Neural crest cell (in vitro differentiated cells): ENCODE measurements at places on chromosomes 5 and 9.

GRCh38 chr5:143714629-143715028 is 97.3 kb upstream of the HMHB1 start:
- DNase-seq, result no peak

GRCh38 chr5:61802456-61802855 is 470.4 kb downstream of the ZSWIM6 start:
- no peak for DNase-seq

DNA sequence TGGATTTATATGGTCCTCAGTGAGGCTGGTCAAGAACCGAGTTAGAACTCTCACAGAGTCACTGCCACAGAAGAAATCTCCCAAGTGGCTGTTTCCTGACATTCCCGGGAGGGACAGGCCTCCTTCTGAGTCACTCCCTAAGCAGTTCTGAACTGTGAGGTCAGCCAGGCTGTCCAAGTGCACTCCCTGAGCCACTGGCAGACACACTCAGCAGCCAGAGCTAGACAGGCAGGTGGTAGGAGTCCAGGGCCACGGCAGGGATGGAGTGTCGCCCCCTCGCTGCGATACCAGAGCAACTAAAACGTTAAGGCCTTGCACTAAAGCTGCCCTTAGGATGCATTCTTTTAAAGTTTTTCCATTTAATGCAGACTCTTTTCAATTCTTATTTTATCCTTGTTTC is 3.4 kb downstream of the IL4 start:
- DNase-seq, result no peak

DNA sequence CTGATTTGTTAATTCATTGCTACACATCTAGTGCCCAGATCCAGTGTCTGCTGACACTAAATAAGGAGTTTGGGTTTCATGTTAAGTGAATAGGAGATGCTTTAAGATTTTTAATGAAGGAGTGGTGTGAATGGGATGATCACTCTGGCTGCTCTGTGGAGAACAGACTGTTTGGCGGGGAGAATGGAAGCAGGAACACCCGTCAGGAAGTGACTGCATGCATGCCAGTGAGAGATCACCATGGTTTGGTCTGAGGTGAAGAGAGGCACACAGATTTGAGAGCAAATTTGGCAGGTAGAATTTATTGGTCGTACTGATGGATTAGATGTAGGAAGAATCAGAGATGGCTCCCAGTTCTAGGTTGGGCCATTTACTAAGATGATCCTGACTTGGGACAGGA is 19.8 kb downstream of the ATP6V0E1 start:
- no peak for DNase-seq

DNA sequence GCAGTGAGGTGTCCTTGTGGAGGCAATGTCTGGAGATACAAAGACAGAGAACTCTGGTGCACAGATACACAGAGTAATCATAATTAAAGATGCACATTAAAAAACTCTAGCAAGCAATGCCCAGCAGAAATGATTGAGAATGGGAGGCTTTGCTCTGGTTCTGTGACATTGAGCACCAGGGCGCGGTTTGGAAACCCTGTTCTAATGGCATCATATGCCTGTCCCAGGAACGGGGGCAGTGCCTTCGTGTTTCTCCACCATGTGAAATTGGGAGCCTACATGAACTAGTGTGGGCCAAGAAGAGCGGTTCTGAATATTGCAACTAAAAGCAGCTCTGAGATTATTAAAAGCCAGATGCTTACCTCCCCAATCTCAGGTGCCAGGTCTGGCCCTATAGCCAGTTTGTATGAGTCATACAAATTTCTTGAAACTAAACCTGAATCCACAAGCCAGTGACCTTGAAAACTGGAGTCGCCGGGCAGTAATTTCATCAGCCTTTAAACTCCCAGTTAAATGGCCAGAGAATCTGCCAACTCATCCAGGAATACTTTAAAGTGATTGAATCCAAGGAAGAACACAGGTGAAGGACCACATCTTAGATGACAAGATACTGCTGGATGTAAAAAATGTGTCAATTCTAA is 22.2 kb upstream of the CTSL start:
- DNase-seq, result no peak

DNA sequence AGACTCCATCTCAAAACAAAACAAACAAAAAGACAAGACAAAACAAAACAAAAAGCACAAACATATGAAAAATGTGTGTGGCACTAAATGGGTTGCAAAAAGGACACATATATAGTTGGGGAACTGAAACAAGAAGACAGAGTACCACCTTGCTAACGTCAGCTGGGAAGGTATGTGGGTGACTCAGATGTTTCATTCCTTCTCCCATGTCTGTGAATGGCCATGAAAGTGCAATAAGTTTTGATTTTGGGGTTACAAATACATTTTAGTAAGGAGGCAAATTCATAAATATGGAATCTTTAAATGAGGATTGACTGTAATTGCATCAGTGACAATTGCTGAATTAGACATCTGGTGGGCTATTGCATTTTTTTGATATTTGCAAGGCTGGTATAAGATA is 81.6 kb upstream of the KLF4 start:
- no peak for DNase-seq

DNA sequence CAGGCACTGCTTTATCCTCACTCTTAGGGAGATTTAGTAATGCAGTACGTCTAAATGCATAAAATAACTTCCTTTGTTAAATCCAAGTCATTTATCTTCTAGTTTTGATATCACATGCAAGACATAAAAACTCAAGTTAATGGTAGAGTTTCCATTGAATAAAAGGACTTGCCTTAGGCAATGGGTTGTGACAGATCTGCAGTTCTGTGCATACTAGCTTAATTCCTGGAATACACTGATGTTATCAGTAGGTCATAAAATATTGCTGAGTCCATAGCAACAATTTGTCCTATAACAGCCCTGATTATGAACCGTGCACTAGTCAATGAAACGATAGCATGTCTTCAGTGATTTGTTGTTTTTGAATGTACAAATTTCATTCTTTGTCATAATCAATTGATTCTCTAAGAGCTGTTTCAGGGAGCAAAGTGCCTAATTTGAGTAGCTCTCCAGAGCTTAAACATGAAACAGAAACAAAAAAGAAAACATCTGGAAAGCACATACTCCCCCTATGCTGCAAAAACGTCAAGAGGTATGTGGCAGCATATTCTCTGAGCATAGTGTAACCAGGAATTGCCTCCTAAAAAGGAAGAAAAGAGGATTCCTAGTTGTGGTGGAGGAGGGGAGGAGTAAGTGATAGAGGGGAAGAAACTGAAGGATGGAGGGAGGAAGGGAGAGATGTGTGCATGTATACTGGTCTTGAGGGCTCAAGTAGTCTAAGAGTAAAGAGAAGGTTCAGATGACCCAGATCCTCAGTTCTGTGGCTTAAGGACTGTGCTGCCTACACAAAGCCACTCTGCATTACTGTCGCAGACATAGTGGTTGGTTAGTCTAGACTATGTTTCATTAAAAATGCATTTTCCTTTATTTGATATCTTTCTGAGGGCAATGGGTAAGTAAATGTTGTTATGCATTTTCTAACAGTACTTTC is 589.2 kb downstream of the PRR16 start:
- DNase-seq, result no peak

DNA sequence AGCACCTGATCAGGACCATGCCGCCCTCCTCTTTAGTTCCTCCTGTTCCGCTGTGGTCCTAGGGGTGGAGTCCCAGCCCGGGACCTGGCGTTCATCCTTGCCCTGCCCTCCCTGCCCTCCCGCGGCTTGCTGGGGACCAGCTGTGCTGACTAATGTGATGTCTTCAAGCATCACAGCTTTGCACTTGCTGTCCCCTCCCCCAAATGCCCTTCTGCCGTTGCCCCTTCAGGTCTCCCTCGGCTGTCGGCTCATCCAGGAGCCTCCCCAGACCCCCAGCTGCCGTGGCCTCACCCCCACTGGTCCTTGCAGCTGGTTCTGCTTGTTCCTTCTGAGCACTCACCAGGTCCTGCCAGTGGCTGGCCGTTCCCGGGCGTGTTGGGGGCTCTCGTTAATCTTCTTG is 19.9 kb downstream of the RXRA start:
- no peak for DNase-seq

DNA sequence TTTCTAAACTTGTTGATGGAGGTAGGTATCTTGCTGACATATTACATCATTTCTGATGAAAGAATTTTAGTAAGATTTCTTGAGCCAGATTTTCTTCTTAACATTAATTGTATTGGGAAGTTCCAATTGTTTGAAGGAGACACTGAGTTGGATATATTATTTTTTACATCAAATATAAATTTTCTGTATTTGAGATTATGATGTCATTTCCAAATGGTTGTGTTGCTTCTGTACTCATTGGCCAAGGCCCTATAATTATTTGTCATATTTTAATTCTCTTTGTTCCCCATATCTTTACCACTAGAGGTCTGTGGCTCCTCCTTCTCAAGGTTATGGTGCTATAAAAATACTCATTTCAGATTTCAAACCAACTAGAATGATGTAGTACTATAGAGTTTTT is 53.4 kb downstream of the ITGA1 start:
- DNase-seq, result no peak

DNA sequence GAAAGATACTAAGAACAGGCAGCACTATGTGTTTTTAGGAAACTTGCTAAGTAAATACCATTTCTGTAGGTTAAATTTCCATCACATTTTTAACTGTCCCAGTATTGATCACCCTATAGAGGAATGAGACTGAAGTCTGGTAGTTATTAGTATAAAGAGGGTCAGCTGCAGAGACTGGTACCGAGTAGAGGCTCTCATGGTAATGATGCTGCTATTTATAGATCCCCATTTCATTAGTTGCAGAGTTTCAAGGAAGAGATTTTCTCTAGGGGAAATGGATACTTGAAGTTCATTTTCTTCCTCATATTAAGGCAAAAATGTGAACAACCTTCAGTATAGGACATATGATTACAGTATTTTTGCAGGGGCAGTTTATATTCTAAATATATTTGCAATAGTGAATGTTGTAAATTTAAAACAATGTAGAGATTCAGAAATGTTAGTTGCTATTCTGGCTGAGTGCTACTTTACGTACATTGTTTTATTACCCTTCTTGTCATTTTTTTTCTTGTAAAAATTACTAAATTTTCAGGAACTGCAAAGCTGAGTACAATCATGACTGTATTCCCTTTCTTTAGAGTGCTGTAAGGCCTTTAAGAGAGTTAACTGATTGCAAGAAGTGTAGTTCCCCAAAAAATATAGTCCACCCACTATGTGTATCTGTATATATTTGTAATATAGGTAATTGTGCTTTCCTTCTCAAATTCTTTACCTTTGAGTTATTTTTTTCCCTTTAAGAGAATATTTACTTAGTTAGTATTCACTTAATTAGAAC is 14.7 kb downstream of the PBX3 start:
- DNase-seq, result no peak

DNA sequence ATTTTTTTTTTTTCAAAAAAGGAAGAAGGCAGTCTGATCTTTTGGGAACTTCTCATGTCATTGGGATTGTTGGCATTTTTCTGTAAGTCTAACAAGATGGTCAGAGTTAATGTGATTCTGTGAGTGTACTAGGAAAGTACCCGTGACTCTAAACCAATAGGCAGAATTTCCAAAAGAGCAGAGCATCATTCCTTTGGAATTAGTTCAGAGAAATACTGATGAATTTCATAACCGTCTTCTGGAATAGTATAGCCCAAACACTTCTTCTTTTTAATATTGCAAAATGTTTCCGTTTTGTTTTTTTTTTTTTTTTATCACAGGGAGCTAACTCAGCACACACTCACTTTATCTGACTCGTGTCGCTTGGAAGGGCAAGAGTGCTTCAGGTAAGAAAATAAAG is 407.4 kb downstream of the DTWD2 start:
- no peak for DNase-seq

- DNase-seq, result no peak
These were observed 108.5 kb downstream of the ZNF354C start for GRCh38 chr5:179168664-179169063.

- no peak for DNase-seq
These were observed 71.5 kb downstream of the MRPS27 start for GRCh38 chr5:72248410-72248981.

- DNase-seq, result no peak
These were observed 324.4 kb downstream of the ENC1 start for GRCh38 chr5:74316064-74316603.

- no peak for DNase-seq
These were observed 300.0 kb downstream of the SH3GL2 start for GRCh38 chr9:17878810-17879370.

- DNase-seq, result no peak
These were observed 251.6 kb upstream of the PTGER4 start for GRCh38 chr5:40428126-40428525.

- DNase-seq, result peak; percentile 4
These were observed 909 bp downstream of the SLC36A1 start for GRCh38 chr5:151448038-151448985.

DNA sequence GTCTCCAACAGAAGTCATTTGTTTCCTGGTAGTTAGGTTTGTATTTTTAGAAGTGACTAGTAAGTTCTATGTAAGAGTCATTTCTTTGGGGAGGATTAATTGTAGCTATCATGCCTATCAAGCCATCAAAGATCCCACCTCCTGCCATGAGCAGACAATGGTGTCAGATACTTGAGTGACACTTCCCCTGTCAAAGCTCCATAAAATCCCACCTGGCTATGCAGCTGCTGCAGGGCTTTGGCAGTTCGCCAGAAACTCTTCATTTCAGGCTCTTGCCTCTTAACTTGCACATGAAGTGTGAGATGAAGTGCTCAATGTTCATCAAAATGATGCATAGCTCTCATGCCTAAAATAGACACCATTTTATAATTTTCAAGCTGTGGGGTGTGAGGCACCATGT is 312.1 kb downstream of the CDH12 start:
- no peak for DNase-seq

DNA sequence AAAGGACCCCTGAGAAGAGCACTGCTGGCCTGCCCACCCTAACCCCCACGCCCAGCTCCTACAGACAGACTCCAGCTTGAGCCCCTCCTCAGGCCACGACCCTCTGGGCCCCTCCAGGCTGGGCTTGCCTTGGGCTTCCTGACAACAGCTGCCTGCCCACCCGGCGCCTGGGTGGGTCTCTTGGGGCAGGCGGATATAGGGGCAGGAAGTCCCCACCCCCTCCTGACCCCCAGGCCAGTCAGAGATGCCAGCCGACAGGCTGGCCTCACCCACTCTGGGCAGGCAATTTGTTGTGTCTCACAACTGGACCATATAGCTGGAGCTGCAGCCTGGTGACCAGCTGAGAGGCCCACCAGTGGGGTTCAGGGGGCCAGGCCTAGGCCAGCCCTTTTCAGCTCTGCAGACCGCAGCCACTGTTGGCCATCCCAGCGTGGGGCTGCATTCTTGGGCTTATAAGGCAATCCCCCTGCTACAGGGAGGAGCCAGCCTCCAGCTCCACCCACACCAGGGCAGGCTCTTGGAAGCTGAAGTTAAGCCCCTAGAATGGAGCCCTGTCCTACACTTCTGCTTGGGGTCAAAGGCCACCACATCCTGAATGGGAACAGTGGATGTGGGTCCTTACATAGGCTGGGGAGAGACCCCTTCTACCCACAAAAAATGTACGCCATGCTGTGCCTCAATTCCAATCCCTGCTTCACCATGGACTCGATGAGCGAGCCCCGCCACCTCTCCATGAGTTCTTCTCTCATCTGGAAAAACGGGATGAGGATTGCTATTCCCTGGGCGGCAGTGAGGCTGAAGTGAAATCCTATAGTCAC is 2.0 kb downstream of the PDLIM7 start:
- DNase-seq, result peak; percentile 66

DNA sequence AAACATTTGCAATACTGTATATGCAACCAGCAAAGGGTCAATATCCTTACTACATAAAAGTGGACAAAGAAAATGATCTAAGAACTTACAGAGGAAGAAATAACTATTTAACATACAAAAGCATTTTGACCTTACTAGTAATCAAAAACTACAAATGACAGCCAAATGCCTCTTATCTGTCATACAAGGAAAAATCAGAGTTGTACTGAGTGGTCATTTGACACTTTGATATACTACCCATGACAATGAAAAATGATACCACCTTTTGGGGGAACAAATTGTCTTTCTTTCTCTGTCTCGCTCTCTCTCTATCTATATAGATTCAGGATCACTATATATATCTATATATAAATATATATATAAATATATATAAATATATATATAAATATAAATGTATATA is 50.4 kb upstream of the ZSWIM6 start:
- no peak for DNase-seq
